ENCODE measurements at places on chromosomes 12 and 14. TPM values are rescaled to one million over a fixed set of nuclear protein-coding genes. Genes with fewer than 3 reads are reported as not detected.

DNA sequence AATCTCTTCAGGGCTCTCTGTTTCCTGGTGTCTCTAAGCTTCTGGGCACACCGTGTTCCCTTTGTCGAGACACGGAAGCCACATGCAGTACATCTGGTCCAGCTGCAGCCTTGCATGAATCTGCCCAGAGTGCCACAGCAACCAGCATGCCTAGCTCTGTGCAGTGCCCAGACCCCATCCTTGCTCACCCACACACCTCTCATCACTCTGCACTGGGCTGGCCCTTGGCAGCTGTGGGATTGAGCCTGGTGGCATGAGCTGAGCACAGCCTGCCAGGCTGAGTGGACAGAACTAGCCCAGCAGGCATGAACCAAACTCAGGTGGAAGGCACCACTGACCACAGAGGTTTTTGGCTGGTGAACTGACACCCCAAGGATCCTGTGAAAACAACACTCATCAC, 279.9 kb downstream of the ATXN7L3B start:
- no peak for DNase-seq

DNA sequence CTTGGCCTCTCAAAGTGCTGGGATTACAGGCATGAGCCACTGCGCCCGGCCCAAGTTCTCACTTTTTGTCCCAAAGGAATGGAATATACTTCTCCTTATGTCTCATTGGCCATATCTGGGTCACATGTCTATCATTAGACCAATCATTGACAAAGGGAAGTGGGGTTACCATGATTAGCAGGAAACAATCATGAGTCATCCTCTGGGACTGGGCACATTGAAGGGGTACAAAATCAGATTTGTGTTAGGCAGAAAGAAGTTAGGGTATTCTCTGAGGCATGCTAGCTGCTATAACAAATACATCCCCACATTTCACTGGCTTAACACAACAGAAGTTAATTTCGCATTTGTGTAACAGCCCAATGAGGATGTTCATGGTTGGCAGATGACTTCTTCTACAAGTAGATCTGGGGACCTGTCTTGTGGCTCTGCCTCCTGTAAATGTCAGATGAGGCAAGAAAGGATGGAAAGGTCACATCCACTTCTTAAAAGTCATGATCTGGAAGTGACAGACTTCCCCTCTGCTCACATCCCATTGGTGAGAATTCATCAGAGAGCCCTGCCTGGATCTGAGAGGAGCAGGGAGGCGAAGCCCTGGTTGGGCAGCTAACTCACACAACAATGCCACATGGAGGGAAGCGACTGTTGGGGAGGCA, 3.1 kb downstream of the CCDC63 start:
- no peak for DNase-seq

RNASE7 gene
- not detected for total RNA-seq

HOXC10 gene
- total RNA-seq, result not detected

TMEM229B gene
- 0.32 TPM for total RNA-seq

Data from activated T-cell treated with anti-CD3 and anti-CD28 coated beads, Interleukin-2, amount 50 U/mL, for 72 hours (primary cell).